ENCODE measurements at places on chromosomes 16 and 17.
A peak's percentile ranks its signal among the peaks of the same experiment; 100 is the strongest.

GRCh38 chr17:32985050-32985756 lies 6.4 kb upstream of the SPACA3 start:
- no peak for DNase-seq

- no peak for DNase-seq
These were observed 10.8 kb upstream of the APOH start for GRCh38 chr17:66240013-66240412.

GRCh38 chr17:78785663-78786057 lies 3.6 kb upstream of the CYTH1 start:
- DNase-seq = no peak

DNA sequence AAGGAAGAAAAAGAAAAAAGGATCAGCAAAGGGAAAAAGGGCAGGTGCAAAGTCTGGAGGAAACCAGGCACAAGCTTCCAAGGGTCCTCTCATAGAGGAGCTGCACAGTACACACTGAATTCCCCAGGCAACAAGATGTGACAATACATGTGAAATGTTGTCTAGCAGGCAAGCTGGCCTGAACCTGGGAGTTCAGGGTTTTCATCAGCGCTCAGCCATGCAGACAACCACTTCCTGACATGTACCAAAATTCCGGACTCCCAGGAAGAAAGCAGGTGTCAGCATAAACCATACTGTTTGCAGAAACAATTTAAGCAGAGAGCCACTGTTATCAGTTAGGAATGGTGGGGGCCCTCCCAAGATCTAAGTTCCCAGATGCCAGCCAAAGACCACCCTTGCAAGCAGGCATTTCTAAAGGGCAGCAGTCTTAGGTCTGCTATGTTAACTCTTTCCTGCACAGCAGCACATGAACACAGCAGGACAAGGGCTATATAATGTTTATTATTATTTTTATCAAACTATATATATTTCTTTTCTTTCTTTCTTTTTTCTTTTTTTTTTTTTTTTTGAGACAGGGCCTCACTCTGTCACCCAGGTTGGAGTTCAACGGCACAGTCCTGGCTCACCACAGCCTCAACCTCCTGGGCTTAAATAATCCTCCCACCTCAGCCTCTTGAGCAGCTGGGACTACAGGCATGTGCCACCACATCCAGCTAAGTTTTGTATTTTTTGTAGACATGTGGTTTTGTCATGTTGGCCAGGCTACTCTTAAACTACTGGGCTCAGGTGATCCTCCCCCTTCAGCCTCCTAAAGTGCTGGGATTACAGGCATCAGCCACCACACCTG lies 10.1 kb downstream of the TK2 start:
- DNase-seq = no peak

DNA sequence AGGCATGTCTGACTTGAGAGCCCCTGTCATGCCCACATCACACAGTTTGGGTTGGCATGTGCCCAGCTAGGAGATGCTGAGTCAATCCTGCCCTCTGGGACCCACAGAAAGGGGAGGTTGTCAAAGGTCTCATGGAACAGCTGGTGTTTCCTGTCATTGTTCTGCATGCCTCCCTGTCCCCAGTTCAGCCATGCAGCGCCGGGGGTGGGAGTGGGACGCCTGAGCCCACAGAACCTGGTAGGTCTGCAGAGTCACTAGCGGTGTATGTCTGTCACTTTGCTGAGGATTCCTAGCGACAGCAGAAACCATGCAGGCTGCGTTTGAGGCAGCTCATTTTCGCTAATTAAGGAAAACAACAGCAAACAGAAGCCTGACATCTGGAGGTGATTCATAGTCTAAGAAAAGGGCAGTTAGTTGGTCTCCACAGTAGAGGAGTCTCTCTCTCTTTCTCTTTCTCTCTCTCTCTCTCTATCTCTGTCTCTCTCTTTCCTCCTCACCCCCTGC lies 19.6 kb upstream of the CCL1 start:
- no peak for DNase-seq

DNA sequence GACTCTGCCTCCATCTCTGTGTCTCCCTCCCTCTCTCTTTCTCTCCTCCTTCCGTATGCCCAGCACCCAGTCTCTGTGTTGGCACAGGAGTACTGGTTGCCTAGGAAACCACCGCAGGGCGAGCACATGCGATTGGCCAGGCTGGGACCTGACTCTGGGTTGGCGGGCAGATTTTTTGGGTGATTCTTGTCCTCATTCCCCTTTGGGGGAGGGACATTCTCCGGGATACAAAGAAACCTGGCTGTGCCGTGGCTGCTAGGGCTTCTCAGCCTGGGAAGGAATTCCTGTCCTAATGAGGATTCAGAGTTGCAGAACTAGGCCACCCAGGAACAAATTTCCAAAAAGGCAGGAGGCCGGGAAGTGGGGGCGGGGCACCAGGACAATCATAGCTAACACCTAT lies 168.9 kb downstream of the SHISA9 start:
- DNase-seq = no peak

- no peak for DNase-seq
These were observed 948.1 kb downstream of the KCNJ2 start for GRCh38 chr17:71117466-71117865.

- no peak for DNase-seq
These were observed 15.4 kb downstream of the PLLP start for GRCh38 chr16:57268804-57269800.

- no peak for DNase-seq
These were observed 3.3 kb upstream of the FN3KRP start for GRCh38 chr17:82713071-82713723.

DNA sequence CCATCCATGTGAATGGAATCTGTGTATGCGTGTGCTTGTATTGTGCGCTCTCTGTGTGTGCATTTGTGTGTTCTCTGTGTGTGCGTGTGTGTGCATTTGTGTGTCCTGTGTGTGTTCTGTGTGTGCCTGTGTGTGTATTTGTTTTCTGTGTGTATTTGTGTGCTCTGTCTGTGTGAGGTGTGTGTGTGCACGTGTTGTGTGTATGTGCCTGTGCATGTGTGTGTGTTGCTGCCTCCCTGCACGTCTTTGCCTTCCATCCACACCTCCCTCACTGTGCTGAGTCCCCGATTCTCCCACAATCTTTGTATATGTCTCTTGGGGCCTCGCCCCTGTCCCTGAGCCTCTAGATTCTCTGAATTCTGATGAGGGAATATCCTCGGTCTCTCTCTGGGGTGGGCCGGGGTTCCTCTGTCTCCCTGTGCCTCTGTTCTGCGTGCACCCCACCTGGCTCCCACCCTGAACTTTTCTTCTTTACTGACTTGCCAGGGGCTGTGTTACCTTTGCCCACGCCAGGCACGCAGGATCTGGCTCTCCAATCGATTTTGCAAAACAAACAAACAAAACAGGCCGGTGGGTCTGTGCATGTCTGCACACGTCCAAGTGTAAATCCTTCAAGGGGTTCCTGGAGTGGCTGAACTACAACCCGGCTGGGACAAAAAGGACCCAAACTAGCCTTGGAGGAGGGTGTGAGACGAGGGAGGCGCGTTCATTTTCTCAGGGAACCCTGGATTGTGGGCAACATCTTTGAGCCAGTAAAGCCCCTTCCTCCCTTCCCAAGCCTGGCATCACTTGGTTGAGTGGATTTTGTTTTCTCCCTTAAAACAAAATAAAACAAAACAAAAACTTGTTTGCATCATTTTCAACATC lies 8.1 kb upstream of the FOXF1 start:
- DNase-seq = no peak

GRCh38 chr16:1287982-1288670 lies 21.3 kb upstream of the UBE2I start:
- DNase-seq = no peak

DNA sequence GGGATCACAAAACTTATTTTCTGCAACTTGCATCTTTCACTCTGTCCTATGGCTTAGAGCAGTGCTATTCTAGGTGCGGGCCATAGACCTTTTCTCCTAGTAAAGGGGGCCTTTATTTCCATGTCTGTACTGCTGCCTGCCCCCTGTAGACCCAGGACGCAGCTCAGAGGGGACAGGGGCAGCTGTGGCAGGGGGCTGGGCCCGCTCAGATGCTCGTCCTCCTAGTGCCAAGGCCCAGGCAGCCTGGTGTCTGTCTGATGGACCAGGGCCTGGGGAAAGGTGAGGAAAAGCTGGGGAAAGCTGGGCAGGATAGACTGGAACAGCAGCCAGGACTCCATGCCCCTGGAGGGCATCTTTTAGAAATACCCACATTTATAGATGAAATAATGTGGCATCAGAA lies 25.6 kb downstream of the VAC14 start:
- no peak for DNase-seq

DNA sequence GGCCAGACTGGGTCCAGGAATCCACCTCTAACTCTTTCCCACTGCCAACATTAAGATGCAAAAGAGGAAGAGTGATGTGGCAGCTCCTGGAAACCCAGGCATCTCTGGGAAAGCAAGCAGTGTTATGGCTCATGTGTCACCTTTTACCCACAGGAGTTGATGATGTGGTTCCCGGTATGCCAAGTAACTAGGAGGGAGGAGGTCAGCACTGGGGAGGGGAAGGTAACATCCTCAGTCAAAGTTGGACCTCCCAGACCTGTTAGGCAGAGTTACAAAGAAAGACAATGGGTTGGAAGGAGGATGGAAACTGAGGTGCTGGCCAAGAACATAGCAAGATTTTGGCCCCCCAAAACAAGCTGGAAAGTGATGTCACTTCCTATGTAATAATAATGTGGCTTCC lies 11.4 kb downstream of the KRABD2 start:
- DNase-seq = no peak

- DNase-seq = no peak
These were observed 10.9 kb upstream of the HS3ST6 start for GRCh38 chr16:1929105-1929504.

GRCh38 chr17:31838636-31839225 lies 20.3 kb downstream of the COPRS start:
- DNase-seq = no peak

DNA sequence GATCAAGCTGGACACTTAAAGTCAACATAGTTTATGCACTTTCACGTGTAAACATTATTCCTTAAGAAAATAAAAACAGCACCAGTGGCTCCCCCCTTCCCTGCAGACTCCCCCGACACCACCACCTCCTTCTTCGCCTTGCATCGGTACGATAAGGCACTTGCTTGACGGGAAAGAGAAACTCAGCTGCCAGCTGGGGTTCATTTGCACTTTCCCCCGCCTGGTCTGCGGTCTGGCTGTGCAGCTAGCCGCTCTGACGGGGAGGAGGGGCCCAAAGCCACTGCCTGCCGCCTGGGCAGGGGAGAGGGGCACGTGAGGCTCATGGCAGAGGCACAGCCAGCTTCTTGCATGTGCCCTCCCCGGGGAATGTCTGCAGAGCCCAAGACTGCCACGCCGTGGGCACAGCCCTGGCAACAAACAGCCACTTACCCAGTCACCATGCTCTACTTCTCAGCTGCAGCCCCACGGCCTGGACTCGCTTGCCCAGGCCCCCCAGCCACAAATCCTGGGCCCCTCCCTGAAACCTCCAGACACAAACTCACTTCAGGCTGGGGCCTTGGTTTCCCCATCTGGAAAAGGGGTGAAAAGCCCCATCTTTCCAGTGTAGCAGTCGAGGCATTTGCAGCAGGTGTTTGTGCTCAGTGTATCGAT lies 16.5 kb upstream of the PRM1 start:
- DNase-seq = peak; percentile 50

- no peak for DNase-seq
These were observed 59.3 kb upstream of the CORO6 start for GRCh38 chr17:29682054-29682453.

DNA sequence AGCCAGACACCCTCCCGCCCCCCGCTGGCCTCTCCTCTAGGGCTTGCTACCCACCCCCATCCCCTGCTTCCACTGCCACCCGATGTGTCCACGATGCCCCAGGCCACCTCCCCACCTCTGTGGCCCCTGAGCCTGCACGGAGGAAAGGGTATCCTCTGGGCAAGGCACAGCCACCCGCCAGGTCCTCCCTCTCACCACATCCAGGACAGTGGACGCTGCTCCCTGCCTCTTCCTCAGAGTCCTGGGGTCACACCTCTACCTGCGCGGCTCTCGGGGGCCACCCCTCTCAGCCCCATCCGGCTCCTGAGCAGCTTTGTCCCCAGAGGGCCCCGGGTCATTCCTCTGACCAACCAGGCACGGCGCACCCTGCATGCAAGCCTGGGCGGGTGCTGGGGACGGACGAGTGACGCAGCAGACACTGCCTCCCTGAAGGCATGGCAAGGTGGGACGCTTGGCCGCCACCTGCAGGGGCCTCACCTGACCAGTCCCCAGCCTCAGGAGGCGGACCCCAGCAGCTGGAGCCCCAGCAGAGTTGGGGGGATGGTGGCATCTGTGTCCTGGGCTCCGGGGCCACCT lies 24.8 kb downstream of the FLYWCH1 start:
- no peak for DNase-seq

DNA sequence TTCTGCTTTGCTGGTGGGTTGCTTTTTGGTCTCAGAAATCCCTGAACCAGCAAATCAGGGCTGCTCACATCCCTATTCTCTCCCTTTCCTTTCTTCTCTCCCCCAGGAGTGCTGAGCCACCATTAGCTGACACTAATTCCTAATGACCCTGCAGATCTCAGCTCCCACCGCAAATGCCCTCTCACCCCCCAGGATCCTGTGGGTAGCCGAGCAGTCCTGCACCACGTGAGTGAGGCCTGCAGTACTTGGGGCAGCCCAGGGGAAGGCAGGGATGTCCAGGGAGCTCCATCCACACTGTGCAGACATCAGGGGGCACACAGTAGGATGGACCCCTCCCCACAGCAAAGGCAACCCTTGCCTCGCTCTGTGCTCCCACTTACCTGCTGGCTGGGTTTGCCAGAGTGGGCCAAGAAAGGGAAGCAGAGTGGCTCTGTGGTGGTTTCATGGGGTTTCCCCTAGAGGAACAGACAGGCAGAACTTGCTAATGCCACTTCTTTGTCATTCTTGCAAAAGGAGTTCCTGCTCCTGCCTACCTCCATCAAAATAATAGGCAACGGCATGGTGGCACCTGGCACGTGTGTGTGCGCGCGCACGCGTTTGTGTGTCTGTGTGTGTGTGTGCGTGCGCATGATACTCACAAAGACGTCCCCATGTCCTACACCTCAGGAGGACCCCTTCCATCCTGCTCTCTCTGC lies 135.6 kb downstream of the GAS7 start:
- no peak for DNase-seq

DNA sequence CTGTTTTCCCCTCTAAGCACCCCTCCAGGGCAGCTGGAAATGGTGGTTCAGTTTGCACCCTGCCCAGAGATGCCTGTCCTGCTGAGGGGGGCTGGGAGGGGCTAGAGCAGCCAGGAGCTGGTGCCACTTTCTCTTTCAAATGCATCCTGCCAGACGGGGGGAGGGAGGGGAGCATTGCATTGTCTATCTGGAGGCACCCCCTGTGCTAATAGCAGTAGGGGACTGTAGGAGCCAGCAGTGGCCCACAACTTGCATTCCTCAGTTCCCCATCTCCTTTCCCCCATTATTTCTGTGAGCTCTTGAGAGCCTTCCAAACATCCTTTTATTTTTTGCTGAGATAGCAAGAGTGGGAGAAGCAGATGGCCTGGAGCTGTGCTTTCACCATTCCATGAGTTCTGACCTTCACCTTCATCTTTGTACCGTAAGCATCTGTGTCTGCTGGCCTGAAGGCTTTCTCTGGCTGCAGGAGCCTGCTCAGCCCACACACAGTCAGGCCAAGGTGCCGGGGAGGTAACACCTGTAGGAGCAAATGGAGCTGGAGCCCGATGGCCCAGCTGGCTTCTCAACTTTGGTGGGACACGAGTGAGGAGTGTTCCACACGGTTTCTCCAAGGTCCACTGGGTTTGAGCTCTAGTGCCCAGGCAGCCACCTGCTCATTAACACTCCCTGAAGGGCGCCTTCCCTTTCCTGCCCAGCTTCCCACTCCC lies 5.2 kb downstream of the WFDC1 start:
- no peak for DNase-seq
